ENCODE measurements at places on chromosomes 7 and 10. TPM values are rescaled to one million over a fixed set of nuclear protein-coding genes. Genes with fewer than 3 reads are reported as not detected.

DNA sequence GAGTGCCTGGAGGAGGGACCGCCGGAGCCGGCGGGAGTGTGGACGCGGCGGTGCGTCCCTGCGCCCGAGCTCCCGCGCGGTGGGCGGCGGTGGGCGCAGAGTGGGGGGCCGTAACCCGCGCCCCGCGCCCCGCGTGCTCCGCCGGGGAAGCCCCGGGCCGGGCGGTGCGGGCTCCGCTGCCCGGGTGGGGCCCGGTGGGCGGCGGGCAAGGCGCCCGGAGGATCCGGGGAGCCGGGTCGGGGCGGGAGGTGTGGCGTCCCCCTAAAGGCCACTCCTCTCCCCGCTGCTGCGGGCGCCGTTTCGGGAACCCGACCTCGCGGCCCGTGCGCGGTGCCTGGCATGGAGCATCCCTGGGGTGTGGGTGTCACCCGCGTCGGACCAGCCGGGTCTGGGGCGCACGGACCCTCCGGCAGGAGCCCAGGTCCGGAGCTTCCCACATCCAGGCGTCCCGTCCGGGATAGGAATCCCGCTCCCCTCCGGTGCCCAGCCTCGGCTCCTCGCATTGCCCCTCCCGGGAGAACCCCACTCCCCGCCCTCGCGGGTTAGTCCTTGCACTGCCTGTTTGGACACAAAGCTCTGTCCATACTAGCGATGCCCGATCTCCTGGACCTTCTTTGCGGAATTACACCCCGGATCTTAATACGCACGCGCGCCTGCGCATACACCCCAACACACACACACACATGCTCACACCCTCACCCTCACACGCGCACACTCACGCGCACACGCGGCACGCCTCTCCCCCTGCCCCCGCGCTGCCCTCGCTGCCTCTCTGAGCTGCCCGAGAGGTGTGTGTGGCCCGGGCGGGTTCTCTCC lies 723 bp downstream of the MTURN start:
- peak; percentile 49 for DNase-seq

GRCh38 chr10:17368708-17369272 lies 85.6 kb downstream of the ST8SIA6 start:
- peak; percentile 88 for DNase-seq

GRCh38 chr7:122845286-122845685 lies 41.0 kb downstream of the CADPS2 start:
- DNase-seq, result no peak

GRCh38 chr10:248307-248706 lies 113.1 kb downstream of the ZMYND11 start:
- DNase-seq, result no peak

The AKR1C2 gene
- 222 TPM for total RNA-seq

- no peak for DNase-seq
Measured at GRCh38 chr10:26665080-26666048, 32.1 kb upstream of the PDSS1 start.

DNA sequence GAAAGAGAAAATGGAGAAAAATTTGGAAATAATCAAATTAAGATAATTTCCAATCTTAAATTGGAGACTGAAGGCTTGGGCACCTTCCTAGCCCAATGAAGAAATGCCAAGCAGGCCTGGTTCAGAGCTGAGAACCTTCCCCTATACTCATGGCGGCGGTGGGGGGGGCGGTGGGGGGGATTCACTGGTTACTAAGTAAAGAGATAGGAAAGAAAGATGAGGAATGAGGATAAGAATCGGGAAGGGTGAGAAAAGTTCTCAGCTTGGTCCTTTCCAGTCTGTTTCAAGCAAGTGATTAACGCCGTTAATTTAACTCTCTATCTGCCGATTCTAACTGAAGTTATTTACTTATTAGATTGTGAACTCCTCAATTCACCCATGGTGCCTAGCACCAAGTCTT lies 41.5 kb downstream of the DPY19L1 start:
- no peak for DNase-seq

The NANOS1 gene
- total RNA-seq, result 0.79 TPM

GRCh38 chr7:2522780-2523433 lies 3.3 kb downstream of the LFNG start:
- peak; percentile 96 for DNase-seq

DNA sequence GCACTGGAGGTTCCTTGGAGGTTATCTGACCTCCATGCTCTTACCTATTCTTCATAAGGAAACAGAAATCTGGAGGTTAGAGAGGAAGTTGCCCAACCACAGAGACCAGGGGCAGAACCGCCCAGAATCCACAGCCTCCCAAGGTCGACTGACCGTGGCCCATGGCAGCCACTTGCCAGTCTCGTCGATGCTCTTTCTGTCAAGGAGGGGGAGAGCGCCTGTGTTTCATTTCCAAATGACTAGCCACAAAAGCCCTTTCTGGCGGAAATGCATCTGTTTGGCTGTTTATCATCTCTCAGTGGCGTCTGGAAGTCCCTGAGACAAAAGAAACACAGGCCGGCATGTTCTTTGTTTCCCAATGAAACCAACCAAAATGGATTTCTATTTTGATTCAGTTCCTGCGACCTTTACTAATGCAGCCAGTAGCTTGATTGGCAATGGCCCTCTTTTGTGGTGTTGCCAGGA lies 2.9 kb downstream of the RAMP3 start:
- DNase-seq, result no peak

- no peak for DNase-seq
Measured at GRCh38 chr10:73873142-73873837, 1.1 kb downstream of the CAMK2G start.

The NUTM2D gene
- total RNA-seq, result 2.4 TPM

The HYAL4 gene
- under 0.01 TPM for total RNA-seq

DNA sequence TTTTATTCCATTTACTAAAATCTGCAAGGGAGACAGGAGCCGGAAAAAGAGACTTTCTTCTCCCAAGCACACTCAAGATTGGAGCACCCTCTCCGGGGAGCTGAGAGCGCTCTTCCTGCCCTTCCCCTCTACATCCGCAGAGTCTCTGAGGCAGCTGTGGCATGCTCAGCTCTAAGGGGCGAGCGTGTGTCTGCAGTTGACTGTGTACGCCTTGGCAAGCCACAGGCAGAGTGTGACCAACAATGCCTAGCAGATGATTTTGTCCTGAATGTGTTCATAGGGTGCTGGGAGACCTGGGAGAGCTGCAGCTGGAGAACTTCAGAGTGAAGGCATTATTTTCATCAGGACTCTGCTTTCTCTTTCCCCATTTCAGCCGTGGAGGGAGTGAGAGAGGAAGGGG lies 20.7 kb downstream of the MTURN start:
- no peak for DNase-seq

GRCh38 chr10:125961743-125962142 lies 65.4 kb downstream of the FANK1 start:
- no peak for DNase-seq
